SJCRH30 (cell line): ENCODE measurements at places on chromosomes 3 and 15. TPM values are rescaled to one million over a fixed set of nuclear protein-coding genes. Genes with fewer than 3 reads are reported as not detected.

Gene ETFA
- 139 TPM in 2 replicates for total RNA-seq

DNA sequence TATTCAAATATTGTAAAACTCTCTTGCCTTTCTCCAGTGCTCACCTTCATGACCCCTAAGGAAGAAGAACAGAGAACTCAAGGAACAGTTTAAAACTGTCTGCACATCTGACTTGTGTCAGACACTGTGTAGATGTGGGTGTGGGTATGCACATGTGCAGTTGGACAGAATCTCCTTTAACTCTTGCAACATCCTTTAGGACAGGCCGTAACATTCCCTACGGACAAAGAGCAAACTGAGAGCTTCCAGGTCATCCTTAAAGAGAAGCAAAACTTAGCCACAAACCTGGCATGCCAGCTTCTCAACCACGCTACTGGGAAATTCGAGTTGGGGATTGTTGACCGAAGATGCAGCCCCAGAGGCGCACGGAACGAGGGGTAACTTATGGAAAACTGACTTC lies 4.1 kb upstream of the SFMBT1 start:
- DNase-seq, result no peak

Gene ITPKA
- total RNA-seq, result 8.4 and 8.8 TPM in 2 replicates

Gene SLC41A3
- 32.2 and 32.5 TPM in 2 replicates for total RNA-seq

Gene NEK10
- total RNA-seq, result 1.1 and 1.7 TPM in 2 replicates

DNA sequence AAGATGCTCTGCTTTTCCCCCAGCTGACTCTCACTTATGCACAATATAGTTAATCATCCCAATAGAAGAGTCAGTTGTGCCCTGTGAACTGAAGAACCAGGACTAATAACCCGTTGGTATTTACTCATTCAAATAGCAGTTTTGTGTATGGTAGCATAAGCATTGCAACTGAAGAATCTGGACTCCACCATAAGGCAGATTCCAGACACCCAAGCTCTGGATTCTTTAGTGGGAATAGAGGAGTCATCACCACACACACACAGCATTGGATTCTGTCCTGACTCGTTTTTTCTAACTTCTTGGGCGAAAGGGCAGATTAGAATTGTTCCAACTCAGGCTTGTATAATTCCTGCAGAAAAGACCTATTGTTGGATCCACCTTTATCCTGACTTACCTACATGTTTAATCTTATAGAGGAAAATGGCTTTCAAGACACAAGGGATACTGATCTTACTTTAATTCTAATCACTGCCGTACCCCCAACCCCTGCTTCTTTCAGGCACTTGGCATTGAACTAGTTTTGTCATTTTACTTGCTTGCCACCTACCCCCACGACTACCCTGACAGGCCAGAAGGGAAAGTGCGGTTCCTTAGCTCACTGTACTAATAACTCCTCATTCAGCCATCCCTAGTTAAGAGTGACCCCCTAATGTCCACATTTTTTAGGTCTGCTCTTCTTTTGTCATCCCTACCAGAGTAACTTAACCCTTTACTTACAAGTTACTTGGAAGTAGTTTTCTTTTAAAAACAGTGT lies 42.3 kb downstream of the NKIRAS1 start:
- DNase-seq, result no peak

Gene HDAC11
- 30.7 and 32.5 TPM in 2 replicates for total RNA-seq

Gene FBLN2
- not detected in 2 replicates for total RNA-seq

- DNase-seq, result peak; percentile 13
Observed at GRCh38 chr3:43959498-43960447, 269.0 kb downstream of the ABHD5 start.

Gene RTP1
- total RNA-seq, result not detected in 2 replicates

- no peak for DNase-seq
Observed at GRCh38 chr3:157542711-157543500, 39.7 kb upstream of the VEPH1 start.

DNA sequence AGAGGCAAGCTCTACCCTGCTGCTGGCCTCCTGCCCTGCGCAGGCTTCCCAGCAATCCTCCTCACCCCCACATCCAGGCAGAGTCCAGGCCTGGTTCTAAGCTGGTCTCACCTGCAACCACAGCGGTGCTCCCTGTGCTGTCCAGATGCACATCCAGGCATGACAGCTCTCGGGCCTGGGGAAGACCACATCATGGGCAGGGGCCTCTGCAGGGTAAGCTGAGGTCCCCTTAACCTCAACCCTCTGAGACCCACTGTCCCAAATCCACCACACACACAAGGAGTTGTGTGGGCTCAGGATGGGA lies 10.8 kb downstream of the PLA2G4D start:
- DNase-seq, result no peak

Gene CLDN1
- 0.25 and 0.42 TPM in 2 replicates for total RNA-seq

GRCh38 chr3:45868213-45868612 lies 18.1 kb upstream of the CCR9 start:
- no peak for DNase-seq

- no peak for DNase-seq
Observed at GRCh38 chr3:196706731-196707130, 5.3 kb downstream of the CEP19 start.

Gene UBR1
- 25.1 and 27.5 TPM in 2 replicates for total RNA-seq
